ENCODE measurements at places on chromosomes 2 and 18.

GRCh38 chr2:12693509-12693908 lies 23.2 kb upstream of the TRIB2 start:
- no peak for DNase-seq

DNA sequence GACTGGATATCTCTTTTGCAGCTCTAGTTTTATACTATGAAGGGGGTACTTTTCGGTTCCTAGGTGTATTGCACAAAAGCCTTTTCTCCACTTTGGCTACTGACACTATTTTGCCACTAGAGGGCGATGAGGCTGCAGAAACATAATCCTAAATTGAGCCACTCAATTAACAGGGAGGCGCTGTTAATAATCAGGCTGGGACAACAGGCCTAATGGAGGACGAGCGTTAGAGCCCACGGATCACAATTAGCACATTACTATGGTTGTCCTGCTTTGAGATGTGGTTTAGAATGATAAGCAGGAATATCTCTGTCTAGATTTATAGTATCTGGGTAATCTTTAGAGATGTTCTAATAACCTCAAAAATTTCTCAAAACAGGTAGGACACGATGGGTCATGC lies 62.2 kb upstream of the PMAIP1 start:
- DNase-seq = peak; percentile 46

GRCh38 chr2:12685145-12685544 lies 31.6 kb upstream of the TRIB2 start:
- no peak for DNase-seq

DNA sequence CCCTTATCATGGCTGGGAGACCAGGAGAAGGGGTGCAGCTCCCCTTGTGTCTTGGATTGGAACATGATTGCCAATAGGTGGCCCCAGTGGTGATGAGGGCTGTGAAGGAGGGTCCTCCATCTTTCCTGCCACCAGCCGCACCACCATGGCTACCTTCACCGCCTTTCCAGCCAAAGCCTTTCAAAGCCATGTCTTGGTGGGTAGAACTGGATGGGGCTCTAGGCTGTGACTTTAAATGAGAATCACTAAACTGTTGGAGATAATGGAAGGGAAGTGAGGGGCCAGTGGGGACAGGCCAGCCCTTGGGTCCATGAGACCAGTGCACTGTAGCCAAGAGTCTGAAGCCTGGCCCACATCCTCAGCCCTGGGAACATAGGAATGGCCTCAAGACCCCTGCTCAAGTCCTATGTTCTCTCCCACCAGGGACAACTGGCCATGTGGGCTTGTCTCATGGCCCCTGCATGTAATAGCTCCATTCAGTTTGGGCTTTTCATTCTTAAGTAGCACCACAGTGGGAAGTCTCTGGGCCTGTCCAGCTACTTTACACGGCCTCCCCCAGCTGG lies 345.7 kb downstream of the DYSF start:
- no peak for DNase-seq

- DNase-seq = peak; percentile 37
Observed at GRCh38 chr2:40760071-40760666, 308.3 kb upstream of the SLC8A1 start.

- no peak for DNase-seq
Observed at GRCh38 chr2:105674859-105675541, 69.7 kb upstream of the NCK2 start.

GRCh38 chr18:11020877-11021414 lies 128.4 kb downstream of the PIEZO2 start:
- DNase-seq = no peak

DNA sequence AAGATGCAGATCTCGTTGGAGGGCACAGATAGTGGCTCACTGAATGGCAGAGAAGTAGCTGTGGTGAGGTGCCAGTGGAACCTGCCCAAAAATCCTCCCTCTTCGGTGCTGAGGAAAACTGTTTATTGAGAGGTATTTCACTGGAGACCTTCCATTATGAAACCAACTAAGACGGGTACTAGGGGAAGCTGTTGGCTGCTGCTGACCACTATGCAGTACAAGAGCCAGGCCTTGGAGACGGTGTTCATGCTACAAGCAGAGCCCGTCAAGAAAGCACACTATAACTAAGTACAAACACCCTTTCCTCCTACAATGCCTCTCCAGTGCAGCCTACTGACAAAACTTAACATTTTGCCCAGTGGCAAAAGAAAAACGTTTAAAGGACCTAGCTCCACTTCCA lies 4.6 kb downstream of the ARL5A start:
- no peak for DNase-seq
